ENCODE measurements at places on chromosomes 7 and 10. TPM values are rescaled to one million over a fixed set of nuclear protein-coding genes. Genes with fewer than 3 reads are reported as not detected.

The ZMYND11 gene
- total RNA-seq, result 114 TPM

GRCh38 chr7:143434660-143435059 is 8.6 kb upstream of the TAS2R60 start:
- no peak for DNase-seq

- DNase-seq, result no peak
Measured at GRCh38 chr7:88522771-88523293, 216.1 kb upstream of the STEAP4 start.

GRCh38 chr10:70223728-70224127 is 9.5 kb downstream of the PPA1 start:
- no peak for DNase-seq

DNA sequence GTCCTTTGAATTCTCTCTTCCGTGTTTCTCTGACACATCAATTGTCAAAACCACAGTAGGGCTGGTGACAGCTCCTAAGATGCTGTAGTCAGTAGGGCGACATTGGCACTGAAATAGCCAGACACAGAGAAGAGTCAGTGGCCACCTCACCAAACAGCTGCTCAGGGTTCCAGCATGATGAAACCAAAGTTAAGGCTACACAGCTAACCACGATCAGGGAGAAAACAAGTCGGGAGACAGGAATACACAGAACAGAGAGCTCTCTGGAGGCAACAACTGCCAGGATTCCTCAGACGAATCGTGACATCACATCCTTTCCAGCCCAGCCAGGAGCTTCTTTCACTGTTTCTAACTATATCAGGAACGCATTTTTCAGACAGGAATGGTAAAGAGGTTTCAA is 922.2 kb downstream of the SORCS1 start:
- DNase-seq, result no peak

- DNase-seq, result no peak
Measured at GRCh38 chr10:73877533-73878160, 3.3 kb upstream of the CAMK2G start.

DNA sequence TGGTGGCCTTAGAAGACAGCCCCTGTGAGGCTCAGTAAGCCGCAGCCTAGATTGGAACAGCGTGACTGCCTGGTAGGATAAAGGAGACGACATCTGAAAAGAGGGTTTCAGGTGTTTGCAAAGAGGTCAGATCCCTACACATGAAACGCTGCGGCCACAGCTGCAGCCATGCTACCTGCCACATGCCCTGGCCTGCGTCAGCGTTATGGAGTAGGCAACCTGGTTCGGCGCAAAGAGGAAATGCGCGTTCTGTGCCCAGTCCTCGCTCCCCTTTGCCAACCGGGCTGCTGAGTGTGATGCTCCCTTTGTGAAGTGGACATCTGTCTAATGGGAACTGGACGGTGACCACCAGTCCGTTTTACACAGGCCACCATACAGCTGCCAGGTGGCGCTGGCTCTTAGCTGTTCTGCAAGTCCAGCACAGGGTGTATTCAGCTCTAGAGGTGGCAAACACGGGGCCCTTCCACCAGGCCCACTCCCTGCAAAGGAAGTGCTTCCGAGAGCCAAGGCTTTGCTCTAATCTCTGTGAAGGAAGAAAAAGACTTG is 160.3 kb downstream of the CELF2 start:
- no peak for DNase-seq

GRCh38 chr7:96118449-96119001 is 203.4 kb downstream of the SLC25A13 start:
- no peak for DNase-seq

DNA sequence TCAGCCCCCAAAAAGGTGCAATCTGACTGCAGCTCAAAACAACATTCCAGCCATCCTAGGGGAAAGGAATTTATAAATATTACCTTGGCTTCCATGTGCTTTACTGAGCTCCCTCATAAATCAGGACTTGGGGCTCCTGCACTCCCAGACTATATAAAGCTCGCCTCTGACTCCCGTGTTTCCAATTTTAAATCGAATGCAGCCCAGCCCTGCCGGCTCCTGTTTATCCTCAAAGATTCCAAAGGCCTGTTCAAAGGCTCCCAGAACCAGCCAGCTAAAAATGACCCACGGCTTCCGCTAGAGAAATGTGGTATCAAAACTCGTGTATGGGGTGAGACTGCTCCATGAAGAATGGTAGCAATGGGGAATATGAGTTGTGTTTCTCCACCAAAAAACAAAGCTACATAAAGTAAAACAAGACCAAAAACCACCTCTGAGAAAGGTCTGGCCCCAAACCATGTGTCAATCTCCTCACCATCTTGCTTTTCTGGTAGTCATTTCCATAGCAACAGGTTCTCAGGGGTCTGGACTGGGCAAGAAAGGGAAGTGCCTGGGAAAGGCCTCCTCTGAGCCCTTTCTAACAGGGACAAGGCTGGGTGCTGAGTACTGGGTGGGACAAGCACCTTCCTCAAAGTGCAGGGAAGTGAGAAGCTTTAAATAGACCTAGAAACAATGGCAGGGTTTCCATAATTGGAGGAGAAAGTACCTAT is 5.1 kb downstream of the CALML3 start:
- DNase-seq, result no peak
